Esophagus muscularis mucosa (tissue), 4 donors: ENCODE measurements at places on chromosomes 3 and 15.

- peak; percentile 64 for DNase-seq
Observed at GRCh38 chr3:38582316-38582715, 67.2 kb downstream of the SCN5A start.

GRCh38 chr15:33200444-33200843 is 5.9 kb upstream of the FMN1 start:
- DNase-seq: peak; percentile 50

GRCh38 chr3:14847613-14848541 is 29.1 kb downstream of the FGD5 start:
- DNase-seq: no peak

DNA sequence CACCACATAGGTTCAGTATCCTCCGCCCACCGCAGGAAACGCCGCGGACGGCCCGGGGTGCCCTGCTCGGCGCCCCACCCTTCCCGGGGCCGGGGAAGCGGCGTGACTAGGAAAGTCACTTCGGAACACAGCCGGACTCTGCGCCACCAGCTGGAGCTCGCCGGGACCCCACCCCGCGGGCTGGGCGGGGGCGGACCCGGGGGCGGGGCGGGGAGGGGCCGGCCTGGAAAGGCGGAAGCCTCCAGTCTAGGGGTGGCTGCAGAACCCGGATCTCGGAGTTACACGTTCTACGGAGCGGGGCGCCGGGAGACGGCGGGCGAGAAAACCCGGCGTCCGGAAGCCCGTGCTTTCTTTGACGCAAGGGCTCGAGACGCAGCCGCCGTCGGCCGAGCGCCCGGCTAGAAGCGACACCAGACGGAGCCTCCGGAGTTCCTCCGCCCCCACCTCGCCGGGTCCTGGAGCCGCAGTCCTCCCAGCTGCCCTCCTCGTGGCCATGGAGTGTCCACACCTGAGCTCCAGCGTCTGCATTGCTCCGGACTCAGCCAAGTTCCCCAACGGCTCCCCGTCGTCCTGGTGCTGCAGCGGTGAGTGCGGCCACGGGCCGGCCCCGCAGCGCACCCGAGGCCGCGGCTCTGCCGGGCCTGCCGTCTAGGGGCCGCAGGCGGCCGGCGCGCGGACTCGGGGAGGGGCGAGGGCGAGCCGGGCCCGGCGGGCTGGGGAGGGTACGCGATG is at the start of gene USP3:
Gene USP3, plus strand, starts transcription at position 347 of the 732 bp plus-strand sequence. Its CDS starts 147 bp downstream, at position 494.
- peak; percentile 98 for DNase-seq
